Activated CD8-positive, alpha-beta memory T cell treated with anti-CD3 and anti-CD28 coated beads for 4 hours (primary cell): ENCODE measurements at places on chromosomes 16 and 17.

DNA sequence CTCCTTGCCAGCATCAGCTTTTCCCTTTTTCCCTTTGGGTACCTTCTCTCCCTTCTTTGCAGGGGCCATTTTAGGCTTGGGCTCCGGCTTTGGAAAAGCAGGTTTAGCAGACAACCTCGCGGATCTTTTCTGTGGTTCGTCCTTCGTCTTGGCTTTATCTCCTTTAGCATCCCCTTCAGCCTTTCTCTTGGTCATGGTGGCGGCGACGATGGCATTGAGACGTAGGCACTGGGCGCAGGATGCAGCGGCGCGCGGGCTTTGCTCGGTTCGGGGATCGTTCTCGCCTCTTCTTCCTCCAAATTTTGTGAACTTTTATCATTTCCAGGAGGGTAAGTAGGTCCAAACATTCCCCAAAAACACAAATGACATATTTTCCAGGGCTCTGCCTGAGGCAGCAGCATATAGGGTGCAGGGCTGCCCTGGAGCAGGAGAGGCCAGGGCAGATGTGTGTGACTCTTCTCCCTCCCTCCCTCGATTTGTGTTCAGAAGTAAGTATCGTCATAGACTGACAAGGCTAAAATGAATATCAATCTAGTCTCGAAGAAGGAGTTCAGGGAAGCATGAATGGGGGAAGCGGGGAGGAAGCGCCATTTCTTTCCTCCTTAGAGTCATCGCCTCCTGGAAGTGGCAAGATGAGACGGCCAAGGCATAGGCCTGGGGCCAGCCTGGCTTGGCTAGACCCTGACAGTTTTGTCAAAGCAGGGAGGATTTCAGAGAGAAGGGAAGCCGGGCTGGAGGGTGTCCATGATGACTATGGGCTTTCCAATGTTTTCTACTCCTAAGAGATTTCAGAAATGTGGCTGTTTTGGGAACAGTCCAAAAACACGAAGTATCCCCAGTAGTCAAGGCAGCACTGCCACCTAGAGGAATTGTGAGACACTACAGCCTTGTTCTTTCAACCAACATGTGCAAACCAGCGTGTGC, 13.2 kb downstream of the CHCT1 start:
- DNase-seq, result peak; percentile 16

- DNase-seq, result no peak
These were observed 37.6 kb upstream of the ABCC11 start for GRCh38 chr16:48284772-48285409.

DNA sequence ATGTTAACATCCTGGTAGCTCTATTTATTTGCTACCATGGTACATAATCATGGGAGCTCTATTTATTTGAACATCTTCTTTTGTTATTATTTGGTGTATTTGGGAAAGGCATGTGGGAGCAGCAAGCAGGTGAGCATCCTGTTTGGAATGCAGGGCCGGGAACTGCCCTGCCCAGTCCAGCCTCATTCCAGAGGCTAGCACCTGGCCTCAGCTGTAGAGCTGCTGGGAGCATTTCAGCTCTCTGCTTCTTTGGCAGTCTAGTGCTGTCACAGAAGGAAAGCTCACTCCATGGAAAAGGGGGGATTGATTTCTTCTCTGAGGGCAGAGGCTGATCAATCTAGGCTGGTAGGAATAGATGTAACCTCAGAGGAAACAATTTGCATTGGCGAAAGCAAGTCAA, 112.5 kb downstream of the WWOX start:
- no peak for DNase-seq

DNA sequence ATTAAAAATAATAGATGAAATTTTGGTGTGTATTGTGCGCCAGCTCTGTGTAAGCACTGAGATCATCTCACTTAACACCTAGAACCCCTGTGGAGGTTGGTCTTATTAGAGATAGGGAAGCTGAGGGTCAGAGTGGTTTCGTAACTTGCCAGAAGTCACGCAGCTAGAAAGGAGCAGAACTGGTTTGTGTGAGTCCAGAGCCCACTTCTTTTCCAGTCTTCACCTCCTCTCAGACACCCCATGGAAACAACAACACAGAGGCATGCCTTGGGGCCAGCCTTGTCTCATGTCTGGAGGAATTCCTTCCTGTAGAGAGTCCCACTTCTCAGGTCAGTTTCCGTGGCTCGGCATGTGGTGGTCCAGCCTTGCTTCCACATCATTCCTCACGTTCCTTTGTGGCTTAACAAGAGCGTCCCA, 16.5 kb downstream of the YPEL2 start:
- DNase-seq, result no peak

- DNase-seq, result no peak
These were observed 9.2 kb upstream of the MSLN start for GRCh38 chr16:751152-752006.

GRCh38 chr17:14381606-14382005, 80.7 kb downstream of the HS3ST3B1 start:
- DNase-seq, result no peak

- DNase-seq, result peak; percentile 49
These were observed 13.1 kb upstream of the MSI2 start for GRCh38 chr17:57243171-57243622.

GRCh38 chr16:58010886-58011285, 9.7 kb downstream of the USB1 start:
- DNase-seq, result no peak

DNA sequence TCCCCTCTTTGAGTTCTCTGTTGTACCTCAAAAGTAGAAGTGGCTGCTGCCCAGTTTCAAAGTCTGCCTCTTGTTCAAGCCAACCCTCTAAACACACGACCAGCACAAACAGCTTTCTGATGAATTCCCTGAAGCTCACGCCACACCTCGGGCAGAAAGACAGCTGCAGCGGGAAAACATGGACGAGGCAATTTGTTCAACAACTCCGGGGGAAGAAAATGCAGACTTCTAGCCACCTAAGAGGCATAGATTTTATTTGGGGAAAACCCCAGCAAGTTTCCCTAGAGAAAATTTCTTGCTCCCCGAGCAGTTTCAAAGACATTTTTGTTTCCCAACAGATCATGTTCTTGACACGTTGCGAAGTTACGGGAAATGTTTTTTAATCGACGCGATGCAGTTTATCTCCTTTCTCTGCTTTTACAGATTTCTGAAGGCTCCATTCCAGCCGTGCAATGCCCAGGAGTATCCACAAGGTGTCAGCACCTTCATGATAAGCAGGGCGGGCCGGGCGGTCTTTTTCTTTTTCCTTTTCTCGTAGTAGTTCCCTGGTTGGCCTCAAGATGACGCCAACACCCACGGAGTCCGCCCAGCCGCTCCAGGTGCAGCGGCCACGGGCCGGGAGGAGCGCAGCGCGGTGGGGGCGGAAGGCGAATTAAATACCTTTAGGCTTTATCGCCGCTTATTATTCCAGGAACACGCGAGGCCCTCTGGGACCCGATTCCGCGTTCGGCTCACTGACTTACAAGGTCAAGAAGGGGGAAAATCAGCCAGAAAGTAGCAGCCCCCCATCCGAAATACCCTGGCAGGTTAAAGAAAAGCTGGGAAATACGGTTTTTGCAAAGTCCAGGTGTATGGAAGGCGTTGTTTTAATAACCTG, 2.9 kb upstream of the FOXC2 start:
- DNase-seq, result peak; percentile 71

DNA sequence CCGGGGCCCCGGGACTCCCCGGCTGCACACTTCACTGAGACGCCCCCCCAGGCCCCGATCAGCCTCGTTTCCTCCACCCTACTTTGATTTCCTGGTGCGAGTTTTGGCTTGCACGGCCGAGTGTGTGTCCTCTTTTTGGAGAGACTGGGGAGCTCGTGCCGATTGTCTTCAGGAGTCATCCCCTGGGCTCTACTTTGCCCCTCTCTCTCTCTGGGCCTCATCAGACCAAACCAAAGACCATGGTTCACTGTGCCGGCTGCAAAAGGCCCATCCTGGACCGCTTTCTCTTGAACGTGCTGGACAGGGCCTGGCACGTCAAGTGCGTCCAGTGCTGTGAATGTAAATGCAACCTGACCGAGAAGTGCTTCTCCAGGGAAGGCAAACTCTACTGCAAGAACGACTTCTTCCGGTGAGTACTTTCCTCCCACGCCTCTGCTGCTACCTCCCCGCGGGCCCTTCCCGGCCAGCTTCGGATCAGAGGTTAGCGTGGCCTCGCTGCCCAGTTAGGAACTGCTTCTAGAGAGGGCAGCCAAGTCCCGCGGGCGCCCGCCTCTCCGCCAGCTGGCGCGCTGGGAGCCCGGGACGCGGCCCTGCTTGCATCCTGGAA, 787 bp downstream of the LHX1 start:
- DNase-seq, result no peak

GRCh38 chr16:1960665-1961630, 1.6 kb downstream of the NDUFB10 start:
- no peak for DNase-seq

DNA sequence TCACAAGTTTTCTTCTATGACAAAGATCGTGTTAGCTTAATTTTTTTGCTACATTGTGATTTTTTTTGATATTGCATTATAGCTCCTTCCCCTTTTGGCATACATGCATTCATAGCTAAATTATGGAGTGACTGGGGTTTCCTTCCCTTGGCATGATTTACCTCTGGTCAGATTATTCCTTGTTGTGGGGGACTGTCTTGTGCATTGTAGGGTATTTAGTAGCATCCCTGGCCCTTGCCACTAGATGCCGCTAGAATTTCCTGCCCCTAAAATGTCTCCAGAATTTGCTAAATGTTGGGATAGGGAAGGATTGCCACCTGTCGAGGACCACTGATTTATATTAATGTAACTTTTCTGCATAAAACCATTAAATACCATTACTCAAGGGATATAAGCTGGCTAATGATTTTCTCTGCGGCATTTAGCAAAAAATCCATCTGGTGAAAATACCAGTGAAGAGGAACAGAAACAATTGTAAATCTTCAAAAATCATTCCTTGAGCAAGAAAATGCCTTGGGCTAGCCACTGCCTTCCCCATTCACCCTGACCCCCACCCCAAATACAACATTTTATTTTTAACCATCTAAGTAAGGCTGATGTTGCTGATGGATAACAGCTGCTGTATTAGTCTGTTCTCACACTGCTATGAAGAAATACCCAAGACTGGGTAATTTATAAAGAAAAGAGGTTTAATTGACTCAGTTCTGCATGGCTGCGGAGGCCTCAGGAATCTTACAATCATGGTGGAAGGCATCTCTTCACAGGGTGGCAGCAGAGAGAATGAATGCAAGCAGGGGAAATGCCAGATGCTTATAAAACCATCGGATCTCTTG, 195.2 kb downstream of the MAP2K6 start:
- no peak for DNase-seq

DNA sequence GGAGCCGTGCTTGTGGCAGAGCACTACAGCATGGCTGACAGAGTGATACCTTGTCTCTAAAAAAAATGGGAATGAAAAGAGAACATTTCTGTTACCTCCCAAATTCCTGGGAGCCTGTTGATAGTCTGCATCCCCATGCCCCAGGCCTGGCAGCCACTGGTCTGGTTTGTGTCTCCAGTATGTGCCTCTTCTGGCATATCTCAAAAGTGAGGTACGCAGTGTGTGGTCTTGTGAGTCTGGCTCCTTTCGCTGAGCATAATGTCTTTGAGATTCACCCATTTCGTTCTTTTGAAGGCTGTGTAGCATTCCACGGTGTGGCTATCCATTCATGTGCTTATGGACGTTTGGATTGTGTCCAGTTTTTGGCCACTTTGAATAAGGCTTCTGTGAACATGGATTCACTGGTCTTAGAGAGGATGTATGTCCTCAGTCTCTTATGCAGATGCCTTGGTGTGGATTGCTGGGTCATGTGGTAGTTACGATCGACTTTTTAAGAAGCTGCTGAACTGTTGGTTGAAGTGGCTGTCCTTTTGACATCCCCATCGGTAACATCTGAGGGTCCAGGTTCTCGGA, 39.1 kb downstream of the PRMT7 start:
- DNase-seq, result no peak

GRCh38 chr17:2871205-2871604, 75.0 kb downstream of the RAP1GAP2 start:
- no peak for DNase-seq

DNA sequence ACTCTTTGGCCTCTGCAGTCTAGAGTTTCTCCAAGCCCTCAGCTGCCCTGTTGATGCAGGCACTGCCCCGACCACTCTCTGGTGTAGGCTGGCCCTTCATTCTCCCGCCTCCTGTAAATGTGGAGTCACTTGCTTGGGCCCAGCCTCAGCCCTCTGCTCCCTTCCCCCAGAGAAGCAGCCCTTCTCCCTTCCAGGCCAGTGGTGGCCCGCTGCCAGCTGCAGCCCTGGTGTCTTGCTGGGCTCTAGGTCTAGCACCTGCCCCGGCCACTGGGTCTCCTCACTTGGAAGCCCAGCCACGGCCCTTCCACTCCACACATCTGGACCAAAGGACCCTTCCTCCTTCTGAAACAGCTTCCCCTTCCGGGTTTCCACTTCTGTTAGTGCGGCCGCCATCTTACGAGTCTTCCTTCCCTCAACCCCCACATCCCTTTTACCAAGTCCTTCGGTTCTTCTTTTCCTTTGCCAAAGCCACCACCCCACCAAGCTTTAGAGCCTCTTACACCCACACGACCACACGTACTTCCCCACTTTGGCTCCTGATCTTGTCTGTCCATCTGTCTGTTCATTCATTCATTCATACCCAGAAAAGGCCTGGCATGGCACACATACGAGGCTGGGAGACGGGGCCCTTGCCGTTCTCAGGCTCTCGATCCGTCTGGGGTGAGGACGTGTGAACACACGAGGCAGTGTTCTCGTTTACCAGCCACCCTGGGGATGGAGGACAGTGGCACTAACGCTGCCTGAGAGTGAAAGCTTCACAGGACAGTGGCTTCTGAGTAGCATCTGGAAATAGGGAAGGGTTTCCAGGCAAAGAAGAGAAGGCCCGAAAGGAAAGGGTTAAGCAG, 68.0 kb downstream of the ABR start:
- DNase-seq, result no peak

- DNase-seq, result no peak
These were observed 9.4 kb upstream of the ZNF689 start for GRCh38 chr16:30619638-30620037.

- no peak for DNase-seq
These were observed 7.5 kb downstream of the CDR2 start for GRCh38 chr16:22366889-22367288.

DNA sequence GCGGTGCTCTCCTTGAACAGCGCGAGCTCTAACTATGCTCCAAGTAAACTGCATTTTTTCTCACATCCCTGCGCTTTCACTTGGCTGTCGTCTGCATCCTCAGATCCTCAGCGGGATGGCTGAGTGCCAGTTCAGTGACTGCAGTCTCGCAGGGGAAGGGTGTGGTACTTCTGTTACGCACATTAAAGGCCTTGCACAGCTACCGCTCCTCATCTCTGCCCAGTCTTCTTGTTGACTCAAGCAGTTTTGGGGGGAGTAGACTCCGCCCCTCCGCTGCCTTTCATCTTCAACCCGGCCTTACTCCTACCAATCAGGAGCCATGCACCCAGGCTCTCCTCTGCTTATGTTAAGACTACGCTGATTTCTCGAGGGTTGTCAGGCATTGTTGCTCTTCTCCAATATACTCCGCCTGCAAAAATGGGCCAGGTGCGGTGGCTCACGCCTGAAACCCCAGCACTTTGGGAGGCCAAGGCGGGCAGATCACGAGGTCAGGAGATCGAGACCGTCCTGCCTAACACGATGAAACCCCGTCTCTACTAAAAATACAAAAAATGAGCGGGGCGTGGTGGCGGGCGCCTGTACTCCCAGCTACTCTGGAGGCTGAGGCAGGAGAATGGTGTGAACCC, 10.0 kb downstream of the ATP5PD start:
- DNase-seq, result peak; percentile 49
